ENCODE measurements at places on chromosomes 4 and X.

DNA sequence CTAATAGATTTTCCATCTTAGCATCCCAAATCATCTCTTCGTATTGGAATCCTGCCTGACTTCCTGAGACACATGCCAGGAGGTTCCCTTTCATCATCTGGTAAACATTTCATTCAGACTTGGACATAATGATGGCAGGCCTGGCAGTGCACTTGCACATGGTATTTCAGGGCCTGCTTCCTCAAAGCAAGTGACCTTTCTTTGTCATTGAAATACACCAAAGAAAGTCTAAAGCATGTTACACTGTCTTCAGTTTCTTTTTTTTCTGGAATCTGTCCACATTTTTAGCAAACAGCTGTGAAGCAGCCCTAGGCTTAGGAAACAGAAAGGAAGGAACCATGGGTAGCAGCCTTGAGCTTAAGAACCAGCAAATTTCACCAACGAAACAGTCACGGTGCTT lies 205.9 kb upstream of the VCX start:
- DNase-seq: no peak

DNA sequence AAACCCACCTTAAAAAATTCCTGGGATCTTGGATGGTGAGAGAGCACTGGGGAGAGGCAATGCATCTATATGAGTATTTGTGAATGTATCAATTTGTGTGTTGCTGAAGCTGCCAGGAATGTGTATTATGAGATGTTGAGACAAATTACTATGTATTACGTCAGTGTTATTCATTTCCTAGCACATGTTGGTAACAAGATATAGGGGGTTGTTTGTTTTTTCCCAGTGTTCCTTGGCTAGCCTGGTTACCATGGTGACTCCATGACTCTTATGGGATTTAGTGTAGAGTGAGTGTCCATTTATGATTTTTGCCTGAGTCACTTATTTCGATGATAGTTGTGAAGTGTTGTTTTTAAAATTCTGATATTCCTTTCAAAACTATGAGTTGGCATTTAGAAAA lies 65.6 kb downstream of the RAB40A start:
- DNase-seq: no peak

DNA sequence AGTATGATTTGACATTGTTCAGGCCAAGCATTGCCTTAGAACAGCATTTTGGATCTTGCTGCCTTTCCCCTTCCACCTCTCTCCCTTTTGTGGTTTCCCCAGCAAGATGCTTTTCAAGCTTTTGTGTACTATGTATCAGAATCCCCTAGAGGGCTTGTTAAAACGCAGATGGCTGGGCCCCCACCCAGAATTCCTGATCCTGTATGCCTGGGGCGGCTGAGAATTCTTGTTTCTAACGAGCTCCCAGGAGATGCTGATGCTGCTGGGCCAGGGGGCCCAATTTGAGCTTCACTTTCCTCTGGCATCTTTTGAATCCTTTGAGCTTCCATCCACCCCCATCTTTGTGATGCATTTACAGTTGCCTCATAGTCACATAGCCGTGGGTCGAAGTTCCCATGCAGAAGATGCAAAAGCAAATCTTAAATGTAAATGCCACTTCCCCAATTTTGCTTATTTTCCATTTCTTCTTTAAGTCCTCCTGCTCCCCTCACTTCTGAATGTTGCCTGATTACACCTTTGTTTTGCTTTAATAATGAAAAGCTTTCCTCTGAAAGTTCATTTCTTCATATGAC lies 18.5 kb downstream of the HCCS start:
- DNase-seq: no peak

DNA sequence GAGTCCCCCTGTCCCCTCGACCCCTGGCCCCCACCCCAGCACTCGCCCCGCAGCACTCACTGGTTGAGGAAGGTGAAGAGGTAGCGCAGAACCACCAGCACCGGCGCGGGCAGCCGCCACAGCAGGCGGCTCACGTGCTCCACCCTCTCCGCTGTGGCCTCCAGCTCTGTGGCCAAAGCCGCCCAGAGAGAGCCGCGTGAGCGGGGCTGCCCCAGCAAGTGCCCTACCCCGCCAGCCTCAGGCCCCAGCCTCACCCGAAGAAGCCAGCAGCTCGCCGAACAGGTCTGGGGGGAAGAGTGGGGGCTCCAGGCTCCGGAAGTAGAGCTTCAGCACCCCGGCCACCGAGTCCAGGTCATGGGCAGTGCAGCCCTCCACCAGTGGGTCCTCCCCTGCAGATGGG lies 6.0 kb downstream of the AVPR2 start:
- peak; percentile 39 for DNase-seq

DNA sequence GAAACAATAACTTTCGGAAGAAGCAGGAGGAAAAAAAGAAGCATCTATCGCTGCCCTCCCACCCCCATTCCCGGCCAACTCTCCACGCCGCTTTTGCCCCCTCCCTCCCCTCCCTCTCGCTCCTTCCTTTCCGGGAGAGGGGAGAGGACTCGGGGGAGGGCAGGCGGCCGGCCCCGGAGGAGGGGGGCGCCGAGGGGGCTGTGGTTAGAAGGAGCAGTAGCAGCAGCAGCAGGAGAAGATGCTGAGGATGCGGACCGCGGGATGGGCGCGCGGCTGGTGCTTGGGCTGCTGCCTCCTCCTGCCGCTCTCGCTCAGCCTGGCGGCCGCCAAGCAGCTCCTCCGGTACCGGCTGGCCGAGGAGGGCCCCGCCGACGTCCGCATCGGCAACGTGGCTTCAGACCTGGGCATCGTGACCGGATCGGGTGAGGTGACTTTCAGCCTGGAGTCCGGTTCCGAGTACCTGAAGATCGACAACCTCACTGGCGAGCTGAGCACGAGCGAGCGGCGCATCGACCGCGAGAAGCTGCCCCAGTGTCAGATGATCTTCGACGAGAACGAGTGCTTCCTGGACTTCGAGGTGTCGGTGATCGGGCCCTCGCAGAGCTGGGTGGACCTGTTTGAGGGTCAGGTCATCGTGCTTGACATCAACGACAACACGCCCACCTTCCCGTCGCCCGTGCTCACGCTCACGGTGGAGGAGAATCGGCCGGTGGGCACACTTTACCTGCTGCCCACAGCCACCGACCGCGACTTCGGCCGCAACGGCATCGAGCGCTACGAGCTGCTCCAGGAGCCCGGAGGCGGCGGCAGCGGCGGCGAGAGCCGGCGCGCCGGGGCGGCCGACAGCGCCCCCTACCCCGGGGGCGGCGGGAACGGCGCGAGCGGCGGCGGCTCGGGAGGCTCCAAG lies 1.3 kb downstream of the PCDH7 start:
- peak; percentile 86 for DNase-seq

- DNase-seq: no peak
Measured at GRCh38 chr4:69813628-69814027, 46.3 kb downstream of the SULT1E1 start.

DNA sequence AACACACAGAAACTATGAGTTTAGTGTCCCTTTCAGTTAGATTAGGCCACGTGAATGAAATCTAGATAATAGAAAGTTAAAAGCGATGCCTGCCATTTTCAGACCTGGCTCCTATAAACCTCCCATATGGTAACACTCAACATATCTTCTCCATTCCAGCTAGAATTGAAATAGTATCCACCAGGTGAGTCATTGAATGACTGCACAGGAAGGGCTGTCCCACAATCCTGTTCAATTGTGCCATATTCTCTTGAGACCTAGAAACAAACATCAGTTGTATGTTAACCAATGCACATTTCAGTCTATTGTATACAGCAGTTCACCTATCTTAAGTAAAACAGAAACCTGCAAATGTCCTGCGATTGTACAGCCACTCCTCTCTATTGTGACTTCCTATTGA lies 659.3 kb upstream of the SLIT2 start:
- DNase-seq: no peak

- no peak for DNase-seq
Measured at GRCh38 chr4:139689093-139689722, 23.6 kb downstream of the MGST2 start.

DNA sequence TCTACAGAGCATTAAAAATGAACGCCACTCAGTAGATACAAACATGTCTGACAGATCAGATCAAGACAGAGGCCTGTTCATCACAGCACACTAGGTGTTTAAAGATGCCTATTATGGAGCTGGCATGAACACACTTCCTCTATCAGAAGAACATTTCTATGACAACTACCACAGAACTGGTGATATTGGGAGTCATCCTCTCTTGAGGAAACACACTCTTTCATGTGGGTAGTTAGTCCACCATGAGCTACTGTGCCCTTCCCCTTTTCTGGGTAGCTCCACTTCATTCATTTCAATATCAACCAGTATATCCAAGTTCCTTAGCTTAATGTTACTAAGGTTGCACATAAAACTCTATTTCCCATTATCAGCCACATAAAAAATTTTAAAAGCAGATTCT lies 46.7 kb downstream of the MAOB start:
- DNase-seq: no peak

- DNase-seq: no peak
Measured at GRCh38 chr4:172547724-172548123, 620.9 kb upstream of the GALNT7 start.

Data from endodermal cell (in vitro differentiated cells).